Gastrocnemius medialis (tissue), 4 donors: ENCODE measurements at places on chromosomes 13 and 19. TPM values are rescaled to one million over a fixed set of nuclear protein-coding genes. Genes with fewer than 3 reads are reported as not detected.

NLRP12 gene
- total RNA-seq, result 0.31 TPM

APC2 gene
- not detected for total RNA-seq

ZIC2 gene
- not detected for total RNA-seq

HNRNPM gene
- 57.8 TPM for total RNA-seq

KIR3DL1 gene
- total RNA-seq, result not detected

BEST2 gene
- total RNA-seq, result 0.63 TPM

ZNF77 gene
- 1.3 TPM for total RNA-seq

KIRREL2 gene
- total RNA-seq, result not detected

SBSN gene
- total RNA-seq, result not detected

ZNF729 gene
- not detected for total RNA-seq
